ENCODE measurements at places on chromosomes 6 and 20. TPM values are rescaled to one million over a fixed set of nuclear protein-coding genes. Genes with fewer than 3 reads are reported as not detected.
A peak's percentile ranks its signal among the peaks of the same experiment; 100 is the strongest.

DNA sequence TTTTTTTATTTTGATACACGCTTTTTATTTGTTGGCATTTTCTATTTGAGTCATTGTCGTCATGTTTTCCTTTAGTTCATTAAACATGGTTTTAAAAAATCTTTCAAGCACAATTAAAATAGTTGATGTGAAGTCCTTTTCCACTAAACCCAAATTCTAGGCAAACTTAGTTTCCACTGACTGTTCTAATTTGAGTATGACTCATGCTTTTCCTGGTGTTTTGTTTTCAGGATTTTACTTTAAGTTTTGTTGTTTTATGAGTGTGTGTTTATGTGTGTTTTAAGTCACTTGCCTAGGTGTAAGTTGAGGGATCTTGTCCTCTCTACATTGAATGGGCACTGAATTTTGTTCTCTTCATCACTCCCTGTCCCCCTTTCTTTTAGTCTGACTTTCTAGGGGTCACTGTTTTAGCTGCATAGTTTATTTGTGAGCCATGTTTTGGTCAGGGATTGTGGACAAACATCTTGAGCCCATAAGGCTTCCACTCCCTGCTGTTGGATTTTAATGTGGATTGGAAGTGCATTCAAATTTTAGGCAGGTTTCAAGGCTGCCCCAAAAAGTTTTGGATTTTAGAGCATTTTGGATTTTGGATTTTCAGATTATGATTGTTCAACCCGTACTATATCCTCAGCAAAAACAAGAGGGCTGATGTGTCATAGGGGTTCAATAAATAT is 94.8 kb downstream of the CDYL start:
- peak; percentile 7 for DNase-seq

The ASF1A gene
- 25.0 TPM for total RNA-seq

The TRIM40 gene
- not detected for total RNA-seq

The EYS gene
- total RNA-seq, result 0.07 TPM

GRCh38 chr6:89139509-89140346 is 6.1 kb upstream of the PM20D2 start:
- DNase-seq, result peak; percentile 59

DNA sequence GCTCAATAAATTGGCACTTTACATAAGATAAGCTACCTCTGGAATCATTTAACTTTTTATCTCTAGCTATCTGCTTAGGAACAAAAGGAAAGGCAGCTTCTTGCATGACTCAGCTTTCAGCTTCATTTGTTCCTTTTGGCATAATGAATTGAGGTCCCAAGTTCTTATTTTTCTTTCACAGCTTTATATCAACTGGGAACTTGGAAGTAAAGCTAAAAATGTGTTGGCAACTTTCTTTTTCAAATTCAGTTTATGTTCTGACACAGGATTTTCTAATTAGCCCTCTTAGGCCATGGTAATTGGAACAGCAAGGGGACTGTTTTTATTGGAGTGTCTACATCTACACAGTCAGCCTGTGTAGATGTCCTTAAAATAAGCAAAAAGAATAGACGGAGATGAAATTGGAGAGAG is 55.2 kb upstream of the MRAP2 start:
- DNase-seq, result no peak

The TCP11 gene
- 1.7 TPM for total RNA-seq

GRCh38 chr20:3452690-3453089 is 18.1 kb upstream of the ATRN start:
- DNase-seq, result peak; percentile 26

The SPATA2 gene
- total RNA-seq, result 8.1 TPM

DNA sequence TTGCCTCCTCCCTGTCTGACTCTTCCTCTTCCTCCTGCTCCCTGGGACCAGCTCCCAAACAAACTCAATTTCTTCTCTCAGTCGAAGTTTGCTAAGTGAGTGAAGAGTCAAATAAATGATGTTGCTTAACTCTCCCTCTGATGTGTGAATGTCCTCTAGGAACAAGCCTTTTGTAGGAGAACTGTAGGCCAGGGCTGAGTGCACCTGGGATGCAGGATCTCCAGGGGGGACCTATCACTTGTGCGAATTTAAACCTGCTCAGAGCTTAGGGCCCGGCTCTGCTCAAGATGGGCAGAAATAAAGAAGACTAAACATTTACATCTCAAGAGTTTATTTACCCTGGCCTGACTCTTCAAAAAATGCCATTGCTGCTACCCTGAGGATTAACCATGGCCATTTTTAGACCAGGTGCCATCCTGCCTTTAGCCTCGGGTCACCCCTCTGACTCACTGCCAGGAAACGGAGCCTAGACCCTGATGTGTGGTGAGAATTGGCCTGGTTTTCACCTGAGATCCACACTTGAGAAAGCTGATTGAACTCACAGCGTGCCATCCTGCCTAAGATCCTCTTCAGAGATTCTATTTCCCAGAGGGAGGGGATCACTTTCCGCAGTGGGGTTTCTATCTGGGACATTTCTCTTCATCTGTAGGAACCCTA is 63.6 kb upstream of the CD93 start:
- peak; percentile 31 for DNase-seq

The KCNB1 gene
- 0.35 TPM for total RNA-seq

The LY6G6F gene
- total RNA-seq, result not detected

DNA sequence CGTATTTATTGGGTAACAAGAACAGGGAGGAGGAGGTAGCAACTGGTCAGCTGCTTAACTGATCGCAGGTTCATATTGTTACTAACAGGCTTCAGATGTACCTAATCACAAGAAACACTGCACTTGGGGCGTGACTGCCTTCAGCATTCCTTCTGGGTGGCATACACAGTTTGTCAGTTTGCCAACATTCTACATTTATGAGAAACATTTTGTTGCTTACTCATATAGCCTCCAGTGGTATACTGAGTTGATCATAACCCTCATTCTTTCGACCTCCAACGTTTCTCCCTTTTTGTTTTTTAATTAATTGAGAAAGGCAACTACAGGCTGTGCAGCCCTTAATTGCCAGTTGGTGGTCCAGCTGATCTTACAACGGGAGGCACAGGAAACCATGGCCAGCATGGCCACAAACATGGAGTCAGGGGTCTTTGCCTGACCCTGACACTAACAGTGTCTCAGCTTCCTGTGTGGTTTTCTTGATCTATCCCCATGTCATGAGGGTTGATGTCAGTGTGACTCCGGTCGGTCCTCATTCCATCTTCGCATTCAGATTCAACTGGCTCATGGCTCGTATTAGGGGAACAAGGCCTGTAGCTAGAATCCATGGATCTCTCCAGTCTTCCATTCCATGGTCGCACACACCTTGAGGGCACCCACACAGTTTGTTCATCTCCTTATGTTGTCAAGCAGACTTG is 9.4 kb downstream of the EPB41L2 start:
- peak; percentile 95 for DNase-seq

All from PC-3 (cell line).